ENCODE measurements at places on chromosomes 3 and 15. TPM values are rescaled to one million over a fixed set of nuclear protein-coding genes. Genes with fewer than 3 reads are reported as not detected.
A peak's percentile ranks its signal among the peaks of the same experiment; 100 is the strongest.

DNA sequence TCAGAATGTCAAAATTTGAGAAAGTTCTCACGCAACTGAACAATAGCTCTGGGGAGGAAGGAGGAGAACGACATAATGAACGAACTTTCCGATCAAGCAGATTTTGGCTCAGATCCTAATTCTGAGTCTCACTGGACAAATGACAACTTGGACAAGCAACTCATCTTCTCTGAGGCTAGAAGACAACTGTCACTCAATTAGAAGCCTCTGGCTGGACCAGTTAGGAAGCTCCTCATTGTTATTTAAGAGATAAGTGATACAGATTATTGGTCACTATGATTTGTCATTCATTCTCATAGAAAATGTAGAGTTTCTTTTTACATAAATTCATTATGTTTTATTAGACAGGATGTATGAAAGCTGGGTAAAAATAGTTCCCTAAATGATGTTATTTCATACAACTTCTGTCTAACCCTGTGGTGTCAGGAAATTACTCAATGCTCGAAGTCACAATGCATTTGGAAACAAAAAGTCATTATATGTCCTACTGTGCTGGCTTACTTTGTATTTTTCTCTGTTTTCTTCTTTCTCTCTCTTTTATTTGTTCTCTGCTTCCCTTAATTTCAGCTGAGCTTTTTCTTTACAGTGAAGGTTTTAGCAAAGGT lies 11.0 kb upstream of the C3orf49 start:
- DNase-seq = no peak

GRCh38 chr15:25689592-25689991 lies 173.5 kb downstream of the ATP10A start:
- DNase-seq = no peak

DNA sequence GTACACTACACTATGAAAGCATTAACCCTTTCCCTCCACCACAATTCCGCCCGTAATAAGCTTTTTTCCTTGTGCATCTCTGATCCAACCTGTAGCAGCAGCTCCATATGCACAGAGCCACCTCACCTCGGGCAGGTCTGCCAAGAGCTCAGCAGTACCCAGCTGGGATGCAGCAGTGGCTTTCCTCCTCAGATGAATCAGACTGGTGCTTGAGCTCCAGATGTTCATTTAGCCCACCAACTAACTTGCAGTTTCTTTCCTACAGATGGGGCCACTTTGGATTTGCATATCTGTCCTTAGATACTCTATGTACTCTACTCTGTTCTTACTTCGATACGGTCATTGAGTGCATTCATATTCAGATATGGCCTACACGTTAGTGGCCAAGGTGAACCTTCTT lies 14.8 kb upstream of the FSIP1 start:
- no peak for DNase-seq

- DNase-seq = no peak
Measured at GRCh38 chr3:88882121-88882520, 225.3 kb upstream of the EPHA3 start.

- DNase-seq = peak; percentile 53
Measured at GRCh38 chr3:108818404-108818803, 4.2 kb upstream of the TRAT1 start.

DNA sequence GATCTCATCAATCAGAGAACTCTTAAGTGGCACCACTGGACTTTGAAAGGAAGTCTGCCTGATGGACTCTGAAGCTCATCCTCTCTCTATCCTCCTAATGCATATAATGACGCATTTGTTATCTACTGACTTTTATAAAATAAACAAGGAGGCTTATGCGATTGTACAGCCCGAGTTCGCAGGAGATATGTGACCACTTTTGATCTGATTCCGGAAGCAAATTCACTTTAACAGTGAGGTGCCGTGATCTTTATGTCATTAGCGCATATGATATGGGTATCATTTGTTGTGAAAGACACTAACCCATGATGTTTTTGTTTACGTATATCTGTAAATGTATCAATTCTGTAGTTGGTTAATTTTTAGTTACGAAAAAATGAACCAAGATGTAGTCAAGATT lies 427 bp upstream of the RNF111 start:
- DNase-seq = no peak

GRCh38 chr15:73048624-73049295 lies 3.5 kb upstream of the NEO1 start:
- no peak for DNase-seq

DNA sequence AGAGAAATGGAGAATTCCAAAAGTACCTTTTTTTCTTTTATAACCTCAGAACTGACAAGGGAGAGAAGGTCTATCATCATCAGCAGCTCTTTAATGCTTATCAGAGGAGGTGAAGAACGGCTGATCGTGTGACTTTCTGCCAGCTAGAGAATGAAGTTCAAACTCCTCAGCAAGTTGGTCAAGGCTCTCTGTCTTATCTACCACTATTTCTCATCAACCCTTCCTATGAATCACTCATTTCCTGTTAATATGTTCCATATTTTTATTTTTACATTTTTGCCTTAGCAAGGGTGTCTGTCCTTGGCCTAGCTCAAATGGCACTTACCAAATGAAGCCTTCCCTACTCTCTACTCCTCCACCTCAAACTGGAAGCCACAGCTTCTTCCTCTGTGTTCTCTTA lies 73.1 kb upstream of the TSPAN3 start:
- DNase-seq = no peak

DNA sequence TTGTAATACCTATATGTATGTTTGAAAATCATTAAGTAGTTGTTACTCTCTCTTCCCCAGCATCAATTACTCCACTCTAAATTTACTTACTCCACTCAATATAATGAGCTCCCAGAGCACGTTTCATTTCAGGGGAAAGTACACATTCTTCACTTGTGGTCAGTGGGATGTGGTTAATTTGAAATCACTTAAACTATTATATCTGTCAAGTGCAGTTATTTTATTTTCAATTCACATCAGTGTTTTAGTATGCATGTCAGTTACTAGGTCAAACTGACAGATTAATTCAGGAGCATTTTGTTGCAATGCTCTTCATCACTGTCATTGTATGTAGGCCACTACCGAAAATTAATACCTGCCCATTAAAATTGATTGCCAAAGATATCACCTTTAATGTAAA lies 376.1 kb downstream of the ZIC4 start:
- no peak for DNase-seq

- DNase-seq = no peak
Measured at GRCh38 chr15:39657668-39658067, 76.8 kb downstream of the THBS1 start.

GRCh38 chr15:98953000-98953787 lies 54.4 kb downstream of the PGPEP1L start:
- DNase-seq = no peak

DNA sequence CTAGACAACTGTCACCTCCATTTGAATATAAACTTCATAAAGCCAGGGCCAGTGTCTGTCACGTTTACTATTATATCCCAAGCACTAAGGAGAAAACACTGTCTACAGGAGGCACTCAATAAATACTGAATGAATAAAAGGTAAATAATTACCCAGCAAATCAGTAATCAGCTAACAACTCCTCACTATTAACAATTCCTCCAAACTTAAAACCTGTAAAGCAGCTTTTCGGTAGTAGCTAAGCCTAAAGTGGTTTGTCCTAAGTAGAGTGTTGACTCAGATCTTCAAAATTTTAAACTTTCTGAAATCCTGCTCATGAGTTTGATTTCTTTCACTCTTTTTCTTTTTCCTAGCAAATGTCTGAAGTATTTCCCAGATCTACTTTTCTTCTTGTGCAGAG lies 39.9 kb downstream of the C3orf80 start:
- no peak for DNase-seq

The CASR gene
- 2.3 TPM for total RNA-seq

The KLHL6 gene
- total RNA-seq = not detected

The CDC25A gene
- 15.2 TPM for total RNA-seq

The C2CD4A gene
- 17.6 TPM for total RNA-seq
